ENCODE measurements at places on chromosomes 5 and 9.
A peak's percentile ranks its signal among the peaks of the same experiment; 100 is the strongest.

GRCh38 chr5:88108490-88109279, 160.0 kb downstream of the TMEM161B start:
- no peak for DNase-seq

DNA sequence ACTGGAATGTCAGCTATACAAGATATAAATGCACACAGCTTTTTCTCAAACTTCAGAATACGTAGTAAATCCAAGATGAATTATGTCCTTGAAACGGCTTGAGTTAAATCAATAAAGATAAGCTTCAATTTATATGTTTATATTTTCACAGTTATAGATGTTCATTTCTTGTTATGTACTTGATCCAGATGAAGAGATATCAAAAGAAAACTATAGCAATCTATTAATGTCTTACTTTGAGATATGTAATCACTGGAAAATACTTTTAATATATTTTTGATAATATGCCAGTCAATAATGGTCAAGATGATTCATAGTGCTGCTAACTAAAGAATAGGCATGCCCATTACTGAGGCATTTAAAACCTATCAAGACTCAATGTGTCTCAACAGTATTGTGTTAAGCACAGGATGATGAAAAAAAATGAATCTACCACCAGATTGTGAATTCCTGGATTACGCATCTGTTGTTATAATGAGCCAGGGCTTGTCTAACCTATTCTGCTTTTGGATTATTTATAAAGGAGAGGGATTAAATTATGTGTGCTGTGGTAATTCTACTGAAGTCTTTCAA, 372.6 kb upstream of the PRR16 start:
- no peak for DNase-seq

- no peak for DNase-seq
These were observed 176.3 kb upstream of the OTULINL start for GRCh38 chr5:14405267-14405666.

- no peak for DNase-seq
These were observed 19.6 kb downstream of the TJP2 start for GRCh38 chr9:69193685-69194032.

GRCh38 chr9:70111641-70112236, 68.1 kb downstream of the MAMDC2 start:
- DNase-seq: peak; percentile 58

- no peak for DNase-seq
These were observed 17.5 kb upstream of the CNTLN start for GRCh38 chr9:17117372-17117771.

GRCh38 chr5:128778474-128778873, 186.8 kb upstream of the SLC27A6 start:
- DNase-seq: no peak

- no peak for DNase-seq
These were observed 17.6 kb upstream of the LIFR start for GRCh38 chr5:38574009-38574408.

DNA sequence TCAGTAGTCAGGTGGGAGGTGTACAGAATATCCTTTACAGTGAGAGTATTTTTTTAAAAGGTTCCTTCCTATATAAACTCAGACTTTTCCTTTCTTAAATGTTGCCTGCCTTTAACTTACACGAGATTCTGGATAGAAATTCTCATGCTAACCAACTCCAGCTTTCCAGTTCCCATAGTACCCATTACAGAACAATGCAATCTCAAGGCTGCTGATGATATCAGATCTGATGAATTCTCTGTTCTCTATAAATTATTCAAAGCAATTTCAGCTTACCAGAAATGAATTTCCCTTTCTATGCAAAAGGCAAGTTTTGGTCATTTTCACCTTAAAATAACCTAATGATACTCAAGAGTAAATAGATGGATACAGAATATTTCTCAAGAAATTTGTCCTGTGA, 90.3 kb downstream of the NUDT12 start:
- DNase-seq: no peak

DNA sequence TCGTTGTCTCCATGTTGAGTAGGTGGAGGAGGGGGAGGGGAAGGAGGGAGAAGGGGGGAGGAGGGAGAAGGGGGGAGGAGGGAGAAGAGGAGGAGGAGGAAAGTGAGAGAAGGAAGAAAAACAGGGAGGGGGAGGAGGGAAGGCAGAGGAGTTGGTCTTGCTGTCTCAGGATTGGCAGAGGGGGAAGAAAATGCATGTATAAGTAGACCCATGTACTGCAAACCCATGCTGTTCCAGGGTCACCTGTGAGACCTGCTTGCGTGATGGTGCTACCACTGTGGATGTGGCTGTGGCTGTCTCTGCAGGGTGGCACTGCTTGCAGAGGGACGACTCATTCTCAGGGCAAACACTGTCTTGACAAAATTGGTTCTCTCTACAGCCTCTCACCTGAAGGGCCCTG, 76.3 kb downstream of the PTCH1 start:
- no peak for DNase-seq

- peak; percentile 78 for DNase-seq
These were observed at the start of gene WDR31 for GRCh38 chr9:113340011-113340699. TSS of gene WDR31 (minus strand) at chr9:113340275. CDS start at chr9:113332022, 8,253 bp downstream.

DNA sequence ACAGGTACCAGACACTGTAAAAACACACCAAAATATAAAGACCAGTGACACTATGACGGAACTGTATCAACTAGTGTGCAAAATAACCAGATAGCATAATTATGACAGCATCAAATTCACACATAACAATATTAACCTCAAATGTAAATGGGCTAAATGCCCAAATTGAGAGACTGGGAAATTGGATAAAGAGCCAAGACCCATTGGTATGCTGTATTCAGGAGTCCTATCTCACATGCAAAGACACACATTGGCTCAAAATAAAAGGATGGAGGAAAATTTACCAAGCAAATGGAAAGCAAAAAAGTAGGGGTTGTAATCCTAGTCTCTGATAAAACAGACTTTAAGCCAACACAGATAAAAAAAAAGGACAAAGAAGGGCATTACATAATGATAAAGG, 416.3 kb upstream of the ZNF608 start:
- DNase-seq: no peak

- DNase-seq: no peak
These were observed 430.1 kb upstream of the WWC1 start for GRCh38 chr5:167861129-167861927.

DNA sequence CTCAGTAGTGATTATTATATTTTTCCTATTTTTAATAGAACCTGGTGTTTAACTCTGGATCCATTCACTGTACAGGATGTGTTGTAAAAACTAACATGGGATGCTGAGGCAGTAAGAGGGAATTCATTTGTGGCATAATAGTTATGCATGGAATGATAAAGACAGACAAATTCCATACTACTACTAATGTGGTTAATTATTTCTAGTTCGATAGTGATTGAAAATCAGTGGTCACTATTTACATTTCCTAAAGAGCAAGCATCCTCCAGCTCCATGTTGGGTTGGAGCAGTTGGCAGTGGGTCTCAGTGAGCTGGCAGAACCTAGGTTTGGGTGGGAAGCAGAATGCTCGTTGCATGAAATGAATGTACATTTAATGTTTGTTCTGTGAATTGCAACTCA, 122.6 kb downstream of the SAXO1 start:
- DNase-seq: peak; percentile 38

- DNase-seq: no peak
These were observed 466 bp downstream of the SMC2 start for GRCh38 chr9:104094534-104095015.

DNA sequence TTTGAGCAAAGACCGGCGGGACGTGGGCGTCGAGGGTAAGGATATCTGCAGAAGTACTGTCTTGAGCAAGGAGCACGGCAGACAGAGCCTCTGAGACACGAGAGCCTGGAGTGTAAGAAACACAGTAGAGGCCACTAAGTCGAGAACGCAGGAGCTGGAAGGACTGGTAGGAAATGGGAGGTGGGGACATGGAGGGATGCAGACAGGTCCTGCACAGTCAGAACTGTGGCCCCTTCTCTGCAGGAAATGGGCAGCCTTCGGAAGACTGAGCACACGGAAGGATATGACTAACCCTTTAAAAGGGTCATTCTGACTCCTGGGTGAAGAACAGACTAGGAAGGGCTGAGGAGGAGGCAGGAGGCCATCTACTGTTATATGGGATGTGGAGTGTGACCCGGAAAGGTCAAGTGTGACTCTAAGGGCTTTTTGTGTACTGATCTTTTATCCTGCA, 1.4 kb upstream of the CAMSAP1 start:
- peak; percentile 7 for DNase-seq

- DNase-seq: no peak
These were observed 25.6 kb upstream of the SPATA31D4 start for GRCh38 chr9:81902626-81903025.

- DNase-seq: no peak
These were observed 18.8 kb downstream of the C5orf52 start for GRCh38 chr5:157689942-157690689.

DNA sequence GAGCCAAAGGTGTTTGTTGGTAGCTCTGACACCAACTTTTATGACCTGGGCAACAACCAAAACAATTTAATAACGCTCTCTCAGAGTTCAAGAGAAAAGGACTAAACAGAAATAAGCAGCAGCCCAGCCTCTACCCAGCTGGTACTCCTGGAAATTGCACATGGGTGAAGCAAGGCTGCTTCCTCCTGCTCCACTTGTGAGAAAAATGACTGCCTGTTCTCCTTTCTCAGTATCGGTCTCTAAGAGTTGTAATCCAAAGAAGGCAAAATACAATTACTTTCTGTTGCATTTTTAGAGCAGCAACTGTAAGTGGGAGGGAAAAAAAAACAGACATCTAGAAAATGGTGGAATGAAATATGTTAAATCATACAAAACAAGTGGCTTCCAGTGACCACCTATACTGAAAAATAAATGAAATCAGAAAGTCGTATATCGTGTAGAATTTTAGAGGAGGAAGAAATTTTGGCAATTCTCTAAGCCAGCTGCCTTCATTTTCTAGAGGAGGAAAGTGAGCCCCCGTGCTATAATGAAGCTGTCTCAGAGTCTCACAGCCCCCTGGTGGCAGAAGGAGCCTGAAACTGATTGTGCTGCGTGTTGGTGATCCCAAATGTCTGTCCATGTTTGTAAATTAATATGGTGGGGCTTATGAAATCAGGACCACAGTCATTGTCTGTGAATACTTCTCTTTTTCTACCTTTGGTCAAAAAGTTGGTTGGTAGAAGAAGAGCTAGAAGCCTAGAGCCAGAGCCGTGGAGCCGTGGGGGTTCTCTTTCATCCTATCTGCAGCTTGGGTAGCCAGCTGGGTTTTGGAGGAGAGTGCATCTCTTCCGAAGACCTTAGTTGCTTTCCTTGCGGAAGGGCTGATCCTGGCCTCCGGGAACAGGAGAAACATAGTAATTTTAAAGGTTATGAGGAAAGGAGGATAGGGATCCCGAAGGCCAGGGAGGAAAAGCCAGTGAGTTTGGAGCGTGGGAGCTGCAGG, 139.9 kb downstream of the PIP5K1B start:
- no peak for DNase-seq

DNA sequence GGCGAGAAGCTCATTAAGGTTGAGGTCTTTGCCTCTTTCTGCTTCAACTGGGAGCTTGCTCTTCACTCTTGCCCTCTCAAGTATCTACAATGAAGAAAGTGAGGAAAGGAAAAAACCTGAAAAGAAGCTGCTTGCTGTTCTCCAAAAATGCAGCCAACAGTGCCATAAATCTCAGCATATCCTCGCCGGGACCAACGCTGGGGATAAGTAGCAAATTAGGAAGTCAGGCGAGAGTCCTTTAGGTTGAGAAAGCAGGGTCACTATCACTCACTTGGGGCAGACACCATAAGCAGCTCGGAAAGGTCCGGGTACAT, 399 bp downstream of the NUP155 start:
- DNase-seq: no peak

- DNase-seq: peak; percentile 57
These were observed 173.7 kb upstream of the POU5F2 start for GRCh38 chr5:93915142-93915553.

DNA sequence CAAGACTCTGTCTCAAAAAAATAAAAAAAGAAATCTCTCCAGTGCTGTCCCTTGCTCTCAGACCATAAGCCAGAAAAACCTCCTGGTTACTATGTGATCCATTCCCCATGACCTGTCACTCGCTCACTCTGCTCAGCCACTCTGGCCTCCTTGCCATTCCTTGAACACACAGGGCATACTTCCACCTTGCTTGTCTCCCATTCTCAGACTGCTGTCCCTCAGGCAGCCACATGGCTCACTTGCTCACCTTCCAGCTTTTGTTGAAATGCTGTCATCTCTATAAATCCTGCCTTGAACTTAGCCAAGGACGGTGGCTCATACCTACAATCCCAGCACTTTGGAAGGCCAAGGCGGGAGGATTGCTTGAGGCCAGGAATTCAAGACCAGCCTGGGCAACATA, 82.9 kb downstream of the UGCG start:
- no peak for DNase-seq

DNA sequence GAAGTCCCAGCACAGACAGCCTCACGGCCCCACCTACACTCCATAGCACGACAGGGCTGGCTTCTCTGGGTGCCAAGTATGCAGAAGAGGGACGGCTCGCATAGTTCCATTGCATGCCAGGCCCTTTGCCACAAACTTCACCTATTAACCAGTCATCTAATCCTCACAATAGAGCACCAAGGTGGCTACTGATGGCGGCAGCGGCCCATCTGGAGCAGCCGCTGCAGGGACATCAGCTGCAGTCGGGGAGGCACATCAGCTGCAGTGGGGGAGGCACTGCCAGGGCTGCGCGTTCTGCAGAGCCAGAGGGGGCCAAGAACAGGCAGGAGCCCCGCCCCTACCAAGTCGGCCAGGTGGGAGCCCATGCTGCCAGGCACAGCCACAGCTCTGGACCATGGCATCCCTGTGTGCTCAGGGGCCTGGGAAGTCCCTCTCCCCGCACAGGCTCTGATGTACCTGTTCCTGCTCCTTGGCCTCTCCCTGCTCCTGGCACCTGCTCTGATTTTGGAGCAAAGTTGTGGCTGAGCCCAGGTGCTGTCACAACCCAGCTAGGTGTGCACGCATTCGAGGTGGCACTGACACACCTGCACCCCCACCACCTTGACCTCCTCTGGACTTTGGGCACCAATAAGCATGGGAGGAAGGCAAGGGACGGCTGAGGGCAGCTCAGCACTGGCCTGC, 61.5 kb upstream of the SYNPO start:
- no peak for DNase-seq

DNA sequence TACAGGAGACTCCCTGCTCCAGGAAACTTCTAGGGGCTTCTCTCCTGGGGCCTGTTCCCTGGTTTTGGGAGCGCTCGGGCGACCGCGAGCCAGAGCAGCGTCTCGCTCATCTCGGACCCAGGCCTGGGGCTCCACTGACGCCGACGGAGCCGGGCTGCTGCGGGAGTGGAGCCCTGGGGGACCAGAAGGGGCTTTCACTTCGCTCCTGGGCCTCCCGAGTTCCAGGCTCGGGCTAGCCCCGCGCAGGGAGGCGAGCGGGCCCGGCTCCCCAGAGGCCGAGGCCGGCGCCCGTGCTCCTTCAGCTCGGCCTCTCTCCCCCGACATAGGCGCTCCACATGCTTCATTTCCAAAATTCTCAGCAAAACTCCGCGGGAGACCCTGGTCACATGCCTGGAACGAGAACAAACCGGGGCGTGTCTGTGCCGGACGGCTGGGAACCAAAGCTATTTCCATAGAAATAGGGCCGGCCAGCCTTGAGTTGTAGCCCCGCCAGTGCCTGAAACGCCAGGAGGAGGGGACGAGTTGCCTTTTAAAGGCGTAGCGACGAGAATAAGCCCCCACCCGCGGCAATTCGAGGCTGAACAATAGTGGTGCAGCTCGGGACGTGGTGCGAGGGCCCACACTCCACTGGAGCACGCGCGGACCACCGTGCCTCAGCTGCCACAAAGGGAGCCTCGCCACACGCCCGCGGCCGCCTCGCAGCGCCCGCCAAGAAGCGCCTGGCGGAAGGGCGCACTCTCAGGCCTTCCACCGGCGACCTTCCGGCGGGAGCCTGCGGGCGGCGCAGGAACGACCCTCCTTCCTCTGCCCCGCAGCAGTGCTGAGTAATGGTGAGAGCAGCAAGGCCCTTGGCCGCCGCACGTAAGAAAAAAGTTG, 1.1 kb upstream of the G3BP1 start:
- DNase-seq: peak; percentile 59

- no peak for DNase-seq
These were observed 153.4 kb upstream of the MPDZ start for GRCh38 chr9:13432904-13433303.
